CD4-positive, alpha-beta T cell treated with Interleukin-4 for 4 hours (primary cell): ENCODE measurements at places on chromosomes 3 and 15.

- DNase-seq: peak; percentile 6
These were observed 16.6 kb downstream of the HAPLN3 start for GRCh38 chr15:88878720-88879184.

DNA sequence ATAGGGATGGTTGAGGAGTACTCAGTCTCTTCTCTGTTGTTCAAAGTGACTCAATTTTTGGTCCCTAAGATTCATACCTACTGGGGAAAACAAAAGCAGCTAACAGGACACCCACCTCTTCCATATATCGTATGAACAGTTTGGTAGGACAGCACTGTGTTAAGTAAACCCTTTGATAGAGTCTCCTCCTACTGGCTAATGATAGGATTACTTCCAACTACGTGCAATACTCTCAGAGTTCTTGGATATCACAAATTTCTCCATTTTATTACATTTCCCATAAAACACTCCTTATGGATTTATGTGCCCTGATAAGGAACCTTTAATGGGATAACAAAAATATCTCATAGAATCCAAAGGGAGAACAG is 200.2 kb upstream of the GOLGA6L4 start:
- DNase-seq: no peak

DNA sequence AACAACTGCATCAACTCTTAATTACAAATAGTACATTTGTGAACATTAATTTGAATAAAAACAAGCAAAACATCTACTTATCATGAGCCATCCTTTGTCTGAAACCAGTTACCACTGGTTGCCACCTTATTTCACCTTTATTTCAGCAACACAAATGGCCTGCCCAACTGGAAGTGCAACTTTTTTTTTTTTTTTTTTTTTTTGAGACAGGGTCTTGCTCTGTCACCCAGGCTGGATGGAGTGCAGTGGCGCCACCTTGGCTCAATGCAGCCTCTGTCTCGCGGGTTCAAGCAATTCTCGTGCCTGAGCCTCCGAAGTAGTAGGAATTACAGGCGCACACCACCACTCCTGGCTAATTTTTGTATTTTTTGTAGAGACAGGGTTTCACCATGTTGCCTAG is 13.1 kb downstream of the WDR82 start:
- DNase-seq: no peak

GRCh38 chr3:36380221-36381031 is at the start of gene STAC:
Gene STAC (plus strand): TSS chr3:36380504. CDS start chr3:36380644, 140 bp downstream.
- no peak for DNase-seq

GRCh38 chr3:87987952-87988351 is 70.9 kb downstream of the CGGBP1 start:
- no peak for DNase-seq

- no peak for DNase-seq
These were observed 47.9 kb downstream of the CORO2B start for GRCh38 chr15:68626739-68627138.

- no peak for DNase-seq
These were observed 4.4 kb downstream of the RPSA start for GRCh38 chr3:39410893-39411292.

DNA sequence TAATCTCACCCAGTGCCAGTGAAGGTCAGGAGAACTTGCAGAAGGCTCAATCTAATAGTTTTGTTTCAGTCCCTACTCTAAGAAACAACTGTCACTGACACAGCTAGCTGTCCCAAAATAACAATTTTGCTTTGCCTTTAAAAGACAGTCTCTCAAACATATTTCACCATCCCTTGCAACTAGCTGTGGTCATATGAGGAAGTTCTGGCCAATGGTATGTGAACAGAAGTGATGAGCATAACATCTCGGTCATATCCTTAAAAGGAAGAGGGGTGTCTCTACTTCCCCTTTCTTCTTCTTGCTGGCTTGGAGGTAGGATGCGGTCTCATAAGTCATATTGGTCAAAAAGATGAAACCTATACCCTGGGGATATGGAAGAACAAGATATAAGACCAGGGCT is 198.1 kb downstream of the NEK10 start:
- no peak for DNase-seq

- peak; percentile 92 for DNase-seq
These were observed 17.9 kb downstream of the ARHGEF3 start for GRCh38 chr3:56783644-56784447.

DNA sequence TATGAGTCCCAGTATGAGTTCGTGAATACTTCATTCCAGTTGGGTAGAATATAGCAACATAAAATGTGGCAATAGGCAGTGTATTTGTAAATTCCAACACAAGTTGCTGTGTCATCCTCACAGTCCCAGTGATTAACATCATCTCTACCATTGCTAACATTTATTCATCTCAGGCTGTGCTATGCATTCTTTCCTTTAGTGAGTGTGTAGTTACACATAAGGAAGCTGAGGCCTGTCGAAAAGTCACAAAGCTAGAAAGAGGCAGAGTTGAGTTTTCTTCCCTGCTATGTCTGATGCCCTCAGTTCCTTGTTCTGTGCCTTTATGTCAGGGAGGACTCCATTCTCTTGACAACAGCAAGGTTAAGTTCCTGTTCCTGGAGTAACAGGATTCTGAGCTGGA is 96.4 kb downstream of the FNDC3B start:
- DNase-seq: no peak

DNA sequence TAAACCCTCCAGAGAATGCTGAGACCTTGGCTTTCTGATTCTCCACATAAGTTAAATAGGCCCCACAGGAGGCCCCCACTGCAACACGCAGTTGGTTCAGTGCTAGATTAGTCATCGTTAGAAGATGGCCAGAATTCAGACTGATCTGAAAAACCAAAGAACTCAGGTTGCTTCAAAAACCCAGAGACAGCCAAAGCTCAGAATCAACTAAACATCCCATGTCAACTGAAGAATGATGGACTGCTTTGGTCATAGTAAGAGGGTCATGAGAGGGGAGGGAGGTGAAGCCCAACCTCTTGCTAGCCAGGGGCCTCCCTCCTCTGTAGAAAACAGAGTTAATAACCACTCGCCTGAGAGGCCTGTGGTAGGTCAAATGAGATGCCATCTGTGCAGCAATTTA is 93.1 kb downstream of the AKAP13 start:
- DNase-seq: no peak

DNA sequence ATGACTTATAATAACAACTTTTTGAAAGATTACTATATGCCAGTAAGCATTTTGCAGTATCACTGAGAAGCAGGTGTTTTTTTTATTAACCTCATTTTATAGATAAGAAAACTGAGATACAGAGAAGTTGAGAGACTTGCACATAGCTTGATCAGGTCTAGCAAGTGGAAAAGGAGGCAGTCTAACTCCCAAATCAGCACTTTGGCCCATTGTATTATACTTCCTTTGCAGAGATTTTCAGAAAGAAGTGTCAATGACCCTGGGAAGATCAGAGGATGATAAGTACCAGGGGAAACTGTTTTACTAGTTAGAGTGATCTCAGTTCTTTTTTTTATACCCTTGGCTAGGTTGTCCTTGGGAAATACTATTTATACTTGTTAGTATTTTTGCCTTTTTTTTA is 358.7 kb downstream of the SQOR start:
- no peak for DNase-seq

- DNase-seq: no peak
These were observed 54.5 kb upstream of the FNDC3B start for GRCh38 chr3:171984883-171985282.

DNA sequence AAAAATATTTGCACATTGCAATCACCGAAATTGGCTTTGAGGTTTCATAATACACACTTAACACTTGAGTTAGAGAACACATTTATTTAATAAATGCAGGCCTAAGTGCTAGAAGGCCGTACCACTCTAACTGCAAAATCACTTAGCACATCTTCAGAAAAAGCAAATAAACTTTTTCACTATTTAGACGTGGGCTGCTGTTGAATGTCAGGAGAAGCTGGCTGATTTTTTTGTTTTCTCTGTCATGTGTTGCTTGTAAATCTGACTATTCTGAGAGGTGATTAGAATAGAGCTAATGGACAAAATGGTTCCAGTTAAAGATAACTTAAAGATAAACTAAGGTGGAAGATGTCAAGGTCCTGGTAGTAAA is 265.1 kb downstream of the FOXP1 start:
- no peak for DNase-seq

DNA sequence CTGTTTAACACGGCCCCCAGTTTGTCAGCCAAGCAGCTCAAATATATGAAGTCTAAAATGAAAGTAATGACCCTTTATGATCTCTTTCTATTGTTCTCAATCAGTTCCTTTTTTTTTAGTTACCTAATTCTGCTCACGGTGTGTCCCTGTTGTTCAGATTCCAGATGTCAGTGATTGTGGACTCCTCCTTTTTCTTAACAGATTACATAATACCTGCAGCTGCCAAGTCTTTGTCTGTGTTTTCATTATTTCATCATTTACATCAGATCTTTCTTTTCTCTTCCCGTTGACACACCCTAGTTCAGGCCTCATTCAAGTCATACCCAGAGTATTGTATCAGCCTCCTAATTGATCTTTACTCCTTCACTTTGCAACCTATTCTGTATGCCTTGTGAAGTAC is 56.1 kb upstream of the SKIL start:
- no peak for DNase-seq

DNA sequence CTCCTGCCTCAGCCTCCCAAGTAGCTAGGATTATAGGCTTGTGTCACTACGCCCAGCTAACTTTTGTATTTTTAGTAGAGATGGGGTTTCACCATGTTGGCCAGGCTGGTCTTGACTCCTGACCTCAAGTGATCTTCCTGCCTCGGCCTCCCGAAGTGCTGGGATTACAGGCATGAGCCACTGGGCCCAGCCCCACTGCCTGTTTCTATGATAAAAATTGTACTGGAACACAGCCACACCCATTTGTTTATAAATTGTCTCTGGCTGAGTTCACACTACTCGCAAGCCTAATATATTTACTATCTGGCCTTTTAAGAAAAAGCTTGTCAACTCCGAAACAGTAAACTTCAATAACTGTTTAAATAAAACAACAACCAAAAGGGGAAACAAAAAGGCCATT is 309.4 kb upstream of the WNT5A start:
- DNase-seq: no peak

DNA sequence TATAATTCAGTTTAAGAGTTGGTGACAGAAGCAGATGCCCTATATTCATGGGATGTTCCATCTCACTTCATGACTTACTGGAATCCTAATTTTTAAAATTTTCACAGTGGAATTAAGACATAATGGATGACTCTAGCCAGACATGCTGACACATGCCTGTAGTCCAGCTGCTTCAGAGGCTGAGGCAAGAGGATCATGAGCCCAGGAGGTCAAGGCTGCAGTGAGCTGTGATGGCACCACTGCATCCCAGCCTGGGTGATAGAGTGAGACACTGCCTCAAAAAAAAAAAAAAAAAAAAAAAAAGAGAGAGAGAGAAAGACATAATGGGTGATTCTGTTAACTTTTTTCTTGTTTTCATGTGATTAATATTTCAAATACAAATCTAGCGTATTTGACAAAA is 123.6 kb downstream of the KLHL25 start:
- DNase-seq: no peak

- DNase-seq: no peak
These were observed 31.1 kb downstream of the SCN5A start for GRCh38 chr3:38618343-38618742.

DNA sequence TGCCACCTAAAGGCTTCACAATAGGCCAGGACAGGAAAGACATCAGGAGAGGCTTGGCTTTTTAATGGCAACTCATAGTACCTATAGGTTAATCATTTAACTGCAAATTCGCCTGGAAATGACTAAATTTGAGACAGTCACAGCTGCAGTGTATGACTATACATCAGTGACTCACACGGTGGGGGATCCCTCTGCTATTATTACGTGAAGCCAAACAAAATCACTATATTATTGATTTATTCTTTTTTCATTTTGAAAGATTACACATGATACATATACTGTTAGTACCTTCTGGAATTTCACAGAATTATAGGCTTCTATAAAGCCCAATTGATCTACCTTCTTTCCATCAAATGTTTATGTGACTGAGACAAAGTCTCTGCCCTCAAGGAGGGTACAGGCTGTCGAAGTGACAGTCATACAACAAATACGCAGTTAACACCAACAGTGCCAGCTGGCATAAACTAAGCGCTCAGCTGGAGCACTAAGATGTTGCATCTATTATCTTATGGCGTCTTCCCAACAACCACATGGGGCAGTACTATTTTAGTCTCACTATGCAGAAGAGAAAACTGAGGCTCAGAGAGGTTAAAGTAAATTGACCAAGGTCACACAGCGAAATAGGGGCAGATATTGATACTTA is 82.0 kb upstream of the LMOD3 start:
- peak; percentile 65 for DNase-seq

DNA sequence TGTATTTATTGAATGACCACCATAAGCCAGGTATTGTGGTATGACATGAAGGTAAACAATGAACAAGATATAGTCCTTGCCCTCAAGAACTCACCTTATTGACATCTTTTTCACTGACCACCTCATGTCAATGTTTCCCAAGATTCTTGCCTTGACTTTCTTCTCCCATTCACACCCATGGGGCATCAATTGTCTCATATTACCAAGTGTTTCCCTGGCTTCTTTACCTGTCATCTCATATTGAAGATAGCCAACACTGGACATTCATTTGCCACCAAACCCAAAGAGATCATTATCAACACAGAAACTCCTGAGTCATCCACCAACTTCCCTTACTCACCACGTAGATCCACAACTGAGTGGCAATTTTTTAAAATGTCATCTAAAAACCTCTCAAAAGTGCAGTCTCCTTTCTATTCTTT is 2.2 kb downstream of the EFHB start:
- DNase-seq: no peak

DNA sequence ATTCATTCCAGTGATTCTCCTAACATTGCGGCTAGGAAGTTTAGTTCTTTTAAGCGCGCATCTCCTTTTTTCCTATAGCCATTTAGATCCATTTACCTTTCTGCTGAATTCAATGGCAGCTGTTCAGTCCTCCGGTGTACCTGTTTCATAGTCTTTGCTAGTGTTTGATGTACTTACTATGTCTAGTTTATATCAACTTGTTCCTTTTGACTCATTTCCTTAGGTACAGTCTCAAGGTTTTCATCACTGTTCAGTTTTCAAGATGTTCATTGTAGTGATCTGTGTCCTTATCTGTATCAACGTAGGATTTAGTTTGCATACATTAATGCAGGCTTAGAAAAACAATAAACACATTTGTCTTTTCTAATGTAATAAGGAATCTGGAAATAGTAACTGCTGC is 59.0 kb upstream of the MBNL1 start:
- no peak for DNase-seq

DNA sequence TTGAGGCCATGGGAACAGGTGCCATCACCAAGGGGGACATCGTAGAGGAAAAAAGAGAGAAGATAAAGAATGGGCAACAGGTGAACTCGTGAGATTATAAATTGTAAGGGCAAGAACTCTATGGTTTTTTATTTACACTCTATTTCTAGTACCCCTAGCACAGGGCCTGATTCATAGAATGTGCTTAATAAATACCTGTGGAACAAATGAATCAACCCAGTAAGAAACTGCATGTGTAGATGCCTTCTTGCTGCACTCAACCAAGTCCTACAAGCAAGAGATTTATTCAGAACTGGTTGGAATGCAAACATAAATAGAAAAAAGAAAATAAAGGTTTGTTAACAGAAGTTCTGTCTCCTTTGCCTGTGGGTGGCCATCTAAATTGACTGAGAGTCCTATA is 18.7 kb upstream of the KPNA1 start:
- no peak for DNase-seq
